Activated naive CD4-positive, alpha-beta T cell treated with anti-CD3 and anti-CD28 coated beads, Interleukin-2, amount 50 U/mL, for 72 hours (primary cell): ENCODE measurements at places on chromosomes 3 and 15. TPM values are rescaled to one million over a fixed set of nuclear protein-coding genes. Genes with fewer than 3 reads are reported as not detected.

Gene EPB42
- total RNA-seq = not detected

Gene SETD5
- total RNA-seq = 158 TPM

Gene PDIA5
- 5.5 TPM for total RNA-seq

Gene NMD3
- 63.1 TPM for total RNA-seq

Gene CADPS
- not detected for total RNA-seq

Gene AMT
- 4.9 TPM for total RNA-seq

Gene P2RY14
- 0.14 TPM for total RNA-seq

Gene VGLL3
- not detected for total RNA-seq

Gene NEDD4
- 14.8 TPM for total RNA-seq

Gene TMCO5A
- not detected for total RNA-seq

Gene TTLL13
- total RNA-seq = 1.0 TPM

Gene IQCF5
- not detected for total RNA-seq

Gene APOD
- 0.54 TPM for total RNA-seq

Gene NOX5
- not detected for total RNA-seq

Gene LRRIQ4
- total RNA-seq = 0.32 TPM

Gene ZNF385D
- not detected for total RNA-seq

Gene CYP8B1
- not detected for total RNA-seq

Gene SPINK8
- not detected for total RNA-seq

Gene ITPR1
- total RNA-seq = 70.7 TPM

Gene ALPK3
- 0.54 TPM for total RNA-seq

Gene GLDN
- not detected for total RNA-seq

Gene KNL1
- 29.0 TPM for total RNA-seq

Gene PCLAF
- 100 TPM for total RNA-seq

Gene AKAP13
- total RNA-seq = 105 TPM

Gene TGFBR2
- 45.0 TPM for total RNA-seq

Gene MUSTN1
- total RNA-seq = 0.51 TPM

Gene SPTBN5
- total RNA-seq = 0.55 TPM

Gene GOLGA6L7
- not detected for total RNA-seq

Gene SLC51A
- total RNA-seq = not detected

Gene ZNF660
- 0.23 TPM for total RNA-seq

Gene STRIT1
- total RNA-seq = not detected

Gene IGDCC3
- not detected for total RNA-seq

Gene ADGRG7
- not detected for total RNA-seq

Gene GOLGA6B
- total RNA-seq = 1.1 TPM

Gene ABHD5
- 13.6 TPM for total RNA-seq

Gene RAD54L2
- total RNA-seq = 27.4 TPM

Gene SNTN
- not detected for total RNA-seq

Gene PLOD2
- total RNA-seq = 4.6 TPM

Gene KLHL6
- 47.0 TPM for total RNA-seq

Gene MRAS
- not detected for total RNA-seq

Gene MEX3B
- 1.5 TPM for total RNA-seq

Gene PAK6
- total RNA-seq = 0.30 TPM

Gene PLSCR5
- not detected for total RNA-seq

Gene GBE1
- total RNA-seq = 45.7 TPM

Gene MYO5A
- total RNA-seq = 19.5 TPM

Gene C3orf20
- not detected for total RNA-seq

Gene SCG3
- 0.11 TPM for total RNA-seq

Gene HTD2
- 10.3 TPM for total RNA-seq

Gene PLA2G4E
- not detected for total RNA-seq

Gene TMC3
- not detected for total RNA-seq

Gene RAD18
- 69.2 TPM for total RNA-seq

Gene ACP3
- total RNA-seq = not detected

Gene IGF2BP2
- 2.9 TPM for total RNA-seq

Gene TMEM207
- not detected for total RNA-seq

Gene EHHADH
- total RNA-seq = 2.3 TPM

Gene MAGI1
- total RNA-seq = not detected
